H7 (cell line): ENCODE measurements at places on chromosomes 7 and 10. TPM values are rescaled to one million over a fixed set of nuclear protein-coding genes. Genes with fewer than 3 reads are reported as not detected.

The LIPK gene
- not detected in 2 replicates for total RNA-seq

The ANKRD61 gene
- total RNA-seq = 0.18 and 0.31 TPM in 2 replicates

The ELN gene
- 2.7 and 5.3 TPM in 2 replicates for total RNA-seq

The ACSM6 gene
- total RNA-seq = not detected in 2 replicates

The RBM20 gene
- 0.15 and 0.52 TPM in 2 replicates for total RNA-seq

The WIPF3 gene
- total RNA-seq = 1.4 and 2.5 TPM in 2 replicates

The RELN gene
- total RNA-seq = 0.24 TPM in 1 of 2 replicates, not detected in the other

The NME8 gene
- 2.7 TPM in 1 of 2 replicates, not detected in the other for total RNA-seq

The CHST3 gene
- 4.1 and 4.2 TPM in 2 replicates for total RNA-seq

The NPSR1 gene
- not detected in 2 replicates for total RNA-seq

The LIPM gene
- not detected in 2 replicates for total RNA-seq

The ZNF12 gene
- 13.8 and 16.7 TPM in 2 replicates for total RNA-seq

The SFTPD gene
- 0.21 and 1.5 TPM in 2 replicates for total RNA-seq

The PDE6C gene
- not detected in 2 replicates for total RNA-seq

The ITIH5 gene
- total RNA-seq = 0.67 and 1.9 TPM in 2 replicates
